ENCODE measurements at places on chromosomes 5 and 9.

GRCh38 chr9:86605303-86605702 is 251.1 kb upstream of the TUT7 start:
- no peak for DNase-seq

- DNase-seq: no peak
These were observed 406.6 kb upstream of the TNC start for GRCh38 chr9:115524453-115525059.

DNA sequence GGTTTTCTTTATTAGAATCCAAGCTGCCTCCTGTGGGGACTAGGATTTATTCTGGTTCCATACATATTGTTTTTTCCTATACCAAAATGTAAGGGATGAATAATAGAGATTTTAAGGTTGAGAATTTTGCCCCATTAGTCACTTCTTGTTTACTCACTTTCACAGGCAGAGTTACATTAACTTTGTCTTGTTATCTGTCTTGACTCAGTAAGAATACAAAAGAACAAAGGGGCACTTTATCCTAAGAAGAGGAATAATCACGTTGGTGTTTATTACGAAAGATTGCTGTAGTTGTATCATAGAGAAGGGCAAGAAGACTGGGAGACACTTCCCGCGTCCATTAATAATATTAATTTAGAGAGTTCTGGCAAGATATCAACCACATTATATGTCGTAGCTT is 599.7 kb upstream of the FTMT start:
- DNase-seq: no peak

DNA sequence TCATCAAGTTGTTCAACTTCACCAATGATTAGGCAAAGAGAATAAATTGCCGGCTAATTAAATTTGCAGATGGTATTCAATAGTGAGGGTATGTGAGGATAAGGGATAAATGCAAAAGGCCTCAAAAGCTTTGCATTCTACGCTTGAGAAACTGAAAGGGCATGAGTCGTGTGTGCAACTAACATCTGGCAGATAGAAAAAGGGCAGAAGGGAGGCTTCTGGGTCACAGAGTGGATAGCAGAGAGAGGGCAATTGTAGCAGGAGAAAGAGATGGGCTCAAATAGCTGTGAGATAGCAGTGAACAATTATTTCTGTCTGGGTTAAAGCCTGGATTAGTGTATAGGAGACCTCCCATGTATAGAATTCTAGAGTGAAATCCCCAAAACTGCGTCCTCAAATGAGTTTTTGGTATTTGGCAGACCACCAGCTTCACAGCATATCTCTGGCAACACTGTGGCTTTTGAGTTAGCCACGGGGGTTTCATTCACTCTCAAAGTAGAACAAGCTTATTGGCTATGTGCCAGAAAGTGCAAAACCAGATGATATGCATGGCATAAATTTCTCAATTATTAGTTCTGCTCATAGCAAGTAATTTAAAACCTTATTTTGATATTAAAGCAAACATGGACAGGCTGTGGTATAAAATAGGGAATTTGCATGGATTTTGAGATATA is 586.3 kb downstream of the BRINP1 start:
- DNase-seq: no peak

GRCh38 chr5:10218658-10219057 is 31.0 kb downstream of the ATPSCKMT start:
- DNase-seq: no peak

DNA sequence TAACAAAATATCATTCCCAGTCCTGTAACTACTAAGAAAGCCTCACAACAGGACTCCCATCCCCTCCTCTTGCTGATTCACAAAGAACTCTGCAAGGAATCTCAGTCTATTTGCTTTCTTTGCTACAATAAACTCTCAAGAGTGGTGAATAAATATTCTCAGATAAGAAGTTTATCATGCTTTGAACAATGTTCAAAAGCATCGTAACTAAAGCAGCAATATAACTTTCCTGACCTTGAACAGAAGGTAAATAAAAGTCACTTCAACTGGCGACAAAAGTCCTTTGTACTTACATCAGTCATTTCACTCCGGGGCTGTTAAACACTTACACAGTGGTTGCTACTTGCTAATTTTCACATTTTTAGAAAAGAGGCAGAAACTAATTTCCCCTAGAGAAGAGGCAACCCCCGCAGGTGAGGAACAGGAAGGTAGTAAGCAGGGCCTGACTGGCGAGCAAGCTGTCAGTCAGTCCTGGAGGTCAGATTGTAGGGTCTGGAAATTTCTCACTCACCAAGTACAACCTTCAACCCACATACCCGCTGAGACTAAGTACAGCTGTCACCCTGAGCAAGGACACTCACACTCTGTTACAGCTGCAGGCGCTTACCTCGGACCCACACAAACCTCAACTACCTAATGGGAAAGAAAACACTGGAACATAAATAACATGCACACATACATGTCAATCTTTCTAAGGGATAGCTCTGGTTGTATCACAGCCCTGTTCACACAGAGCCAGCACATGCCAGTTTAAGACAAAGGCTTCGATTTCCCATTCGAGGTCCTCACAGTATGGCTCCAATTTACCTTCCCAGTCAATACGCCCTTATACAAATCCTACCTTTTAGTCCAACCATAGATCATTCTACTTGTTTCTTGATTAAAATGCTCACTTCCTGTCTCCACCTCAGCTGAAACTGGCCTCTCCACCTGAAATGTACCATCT is 104.6 kb upstream of the RETREG1 start:
- DNase-seq: no peak

GRCh38 chr5:170039830-170040229 is 59.5 kb upstream of the INSYN2B start:
- no peak for DNase-seq

- no peak for DNase-seq
These were observed 483.9 kb upstream of the KLF4 start for GRCh38 chr9:107973451-107973850.

DNA sequence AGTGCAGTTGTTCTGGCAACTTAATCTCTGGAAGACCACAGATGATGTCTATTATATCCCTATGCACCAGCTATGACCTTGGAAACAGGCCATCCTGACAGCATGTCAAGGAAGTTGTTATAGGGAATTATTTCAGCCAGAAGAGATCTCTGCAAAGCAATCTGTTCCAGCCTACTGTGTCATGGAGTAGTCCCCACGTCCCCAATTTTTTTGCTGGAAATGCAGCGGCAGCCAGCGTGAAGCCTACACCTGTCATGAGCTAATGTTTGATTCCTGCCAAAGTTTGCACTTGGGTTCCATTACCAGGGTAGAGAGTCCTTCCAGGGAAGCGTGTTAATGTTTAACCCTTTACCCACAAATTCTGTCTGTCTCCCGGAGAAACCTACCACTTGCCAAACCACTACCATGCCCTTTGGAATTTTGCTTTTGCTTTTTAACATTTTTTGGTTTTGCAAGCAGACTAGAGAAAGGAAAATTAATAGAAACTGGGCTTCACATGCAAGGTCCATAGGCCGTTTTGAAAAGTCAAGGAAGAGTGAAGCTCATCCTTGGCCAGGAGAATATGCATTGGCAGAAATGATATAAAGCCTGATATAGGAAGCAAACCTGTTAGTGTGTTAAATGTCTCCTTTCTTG is 174.9 kb upstream of the SPRY4 start:
- no peak for DNase-seq

DNA sequence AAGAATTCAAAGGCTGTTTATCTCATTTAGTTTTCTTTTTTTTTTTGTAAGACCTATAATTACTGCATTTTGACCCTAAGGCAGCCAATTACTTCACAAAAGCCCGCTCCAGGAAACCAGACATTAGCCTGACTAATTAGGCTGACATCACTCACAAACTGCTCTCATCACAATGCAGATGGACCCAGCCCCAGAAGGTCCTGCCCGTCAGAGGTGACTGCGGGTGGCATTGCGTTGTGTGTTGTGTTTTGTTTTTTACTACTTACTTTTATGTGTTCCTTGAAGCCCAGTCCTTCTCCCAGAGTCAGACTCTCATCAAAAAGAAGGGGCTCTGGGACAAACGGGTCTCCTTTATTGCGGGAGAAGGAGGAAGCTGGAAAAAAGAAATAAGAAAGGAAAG is 172.2 kb downstream of the HSD17B3 start:
- DNase-seq: no peak

DNA sequence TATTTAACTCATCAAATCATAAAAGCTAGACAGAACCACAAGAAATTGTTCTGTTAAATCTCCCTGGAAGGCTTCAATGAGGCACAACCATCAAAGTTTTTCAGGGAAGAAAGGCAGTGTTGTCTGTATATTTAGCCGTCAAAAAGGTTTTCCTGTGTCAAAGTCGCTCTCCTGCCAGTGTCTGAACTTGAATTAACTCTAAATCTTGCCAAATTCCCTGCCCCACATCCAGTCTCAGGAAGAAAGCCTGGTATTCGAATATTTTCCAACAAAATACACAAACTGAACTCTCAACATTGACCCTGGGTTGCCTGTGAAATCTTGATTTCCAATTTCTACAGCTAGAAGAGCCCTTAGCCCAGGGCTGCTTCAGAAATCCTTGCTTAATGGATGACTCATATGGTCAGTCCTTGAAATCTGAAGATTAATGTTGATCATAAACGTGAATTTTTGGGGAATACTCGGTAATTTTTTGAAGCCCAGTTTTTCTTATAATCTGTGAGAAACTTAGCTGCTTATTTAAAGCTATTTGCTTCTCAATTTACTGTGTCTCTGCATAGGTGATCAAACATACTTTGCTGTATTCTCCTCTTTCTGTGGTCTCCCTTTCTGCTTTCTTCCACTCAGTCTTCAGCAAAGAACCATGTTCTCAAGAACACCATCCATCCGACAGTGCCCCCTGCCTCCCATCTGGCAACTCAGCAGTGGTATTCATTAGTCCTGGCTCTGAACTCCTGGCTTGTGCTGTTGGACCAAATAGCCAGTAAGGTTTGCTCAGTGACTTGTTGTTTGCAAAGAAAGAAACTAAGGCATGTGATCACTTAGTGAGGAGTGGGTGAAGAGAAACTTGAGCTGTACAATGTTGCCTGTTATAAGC is 58.9 kb downstream of the NREP start:
- no peak for DNase-seq

GRCh38 chr9:69171049-69171448 is 3.0 kb upstream of the TJP2 start:
- DNase-seq: no peak

GRCh38 chr5:88889189-88890069 is 6.4 kb upstream of the MEF2C start:
- no peak for DNase-seq

GRCh38 chr5:154840435-154841272 is 9.7 kb downstream of the FAXDC2 start:
- no peak for DNase-seq

- DNase-seq: no peak
These were observed 1612.1 kb upstream of the WWC1 start for GRCh38 chr5:166679331-166679730.

DNA sequence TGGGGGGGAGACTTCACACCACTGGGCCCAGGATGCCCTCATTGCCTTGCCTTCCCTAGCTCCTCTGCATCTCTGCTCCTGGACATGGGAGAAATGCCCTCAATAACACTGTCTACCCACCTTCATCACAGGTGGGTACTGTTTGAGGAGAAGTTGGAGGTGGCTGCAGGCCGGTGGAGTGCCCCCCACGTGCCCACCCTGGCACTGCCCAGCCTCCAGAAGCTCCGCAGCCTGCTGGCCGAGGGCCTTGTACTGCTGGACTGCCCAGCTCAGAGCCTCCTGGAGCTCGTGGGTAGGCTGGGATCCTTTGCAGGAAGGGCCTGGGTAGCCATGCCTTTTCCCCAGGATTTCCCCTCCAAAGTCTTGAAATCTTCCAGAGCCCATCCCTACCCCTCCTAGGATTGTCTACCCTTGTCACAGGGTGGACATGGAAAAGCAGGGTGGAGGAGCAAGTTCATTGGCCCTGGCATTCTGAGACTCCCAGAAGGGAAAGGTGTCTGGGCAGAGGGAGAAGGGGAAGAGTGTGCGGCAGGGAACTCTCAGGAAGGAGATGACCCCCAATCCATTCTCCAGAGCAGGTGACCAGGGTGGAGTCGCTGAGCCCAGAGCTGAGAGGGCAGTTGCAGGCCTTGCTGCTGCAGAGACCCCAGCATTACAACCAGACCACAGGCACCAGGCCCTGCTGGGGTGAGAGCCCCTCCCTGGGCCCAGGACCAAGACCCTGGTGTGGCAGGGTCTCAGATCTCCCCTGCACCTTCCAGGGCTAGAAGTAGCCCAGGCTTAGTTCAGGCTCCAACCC is 886 bp downstream of the SLC4A9 start:
- no peak for DNase-seq

- DNase-seq: no peak
These were observed 27.3 kb downstream of the AFAP1L1 start for GRCh38 chr5:149298842-149299404.

DNA sequence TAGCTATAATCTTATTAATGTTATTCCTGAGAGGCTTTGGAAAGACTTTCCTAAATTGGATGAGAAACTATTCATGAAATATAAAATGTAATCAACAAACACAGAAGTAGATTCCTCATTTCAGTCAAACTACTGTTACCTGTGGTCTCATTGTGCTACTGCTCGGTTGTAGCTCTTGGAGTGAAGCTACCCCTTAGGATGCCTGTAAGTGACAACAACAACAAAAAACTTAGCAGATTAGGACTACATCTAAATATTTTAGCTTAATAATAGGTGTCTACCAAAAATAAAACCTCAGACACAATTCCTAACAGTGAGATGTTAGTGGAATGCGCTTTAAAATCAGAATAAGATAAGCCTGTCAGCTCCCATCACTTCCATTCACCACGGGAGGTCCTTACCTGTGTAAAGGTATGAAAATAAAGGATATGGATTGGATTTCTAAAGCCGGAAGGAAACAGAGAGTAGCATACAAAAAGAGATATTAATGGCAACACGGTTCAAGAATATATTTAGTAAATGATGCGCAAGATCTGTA is 369.2 kb downstream of the OSTF1 start:
- no peak for DNase-seq

DNA sequence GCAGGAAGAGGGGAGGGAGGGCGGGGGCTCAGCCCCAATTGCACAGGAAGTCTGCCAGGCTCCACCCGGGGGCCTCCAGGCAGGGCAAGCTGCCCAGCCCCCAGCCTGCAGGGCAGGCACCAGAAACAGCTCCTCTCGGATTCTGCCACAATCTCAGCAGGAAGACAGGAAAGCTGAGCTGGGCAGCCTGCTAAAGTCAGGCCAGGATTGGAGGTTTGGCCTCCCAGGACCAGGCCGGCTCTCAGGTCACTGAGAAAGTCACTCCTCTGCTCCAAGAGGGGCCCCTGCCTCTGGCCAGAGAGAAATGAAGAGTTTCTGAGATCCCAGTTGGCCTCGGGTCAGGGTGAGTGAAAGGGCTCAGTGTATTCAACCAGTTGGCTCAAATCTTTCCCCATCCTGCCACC is 54.6 kb upstream of the STXBP1 start:
- no peak for DNase-seq

DNA sequence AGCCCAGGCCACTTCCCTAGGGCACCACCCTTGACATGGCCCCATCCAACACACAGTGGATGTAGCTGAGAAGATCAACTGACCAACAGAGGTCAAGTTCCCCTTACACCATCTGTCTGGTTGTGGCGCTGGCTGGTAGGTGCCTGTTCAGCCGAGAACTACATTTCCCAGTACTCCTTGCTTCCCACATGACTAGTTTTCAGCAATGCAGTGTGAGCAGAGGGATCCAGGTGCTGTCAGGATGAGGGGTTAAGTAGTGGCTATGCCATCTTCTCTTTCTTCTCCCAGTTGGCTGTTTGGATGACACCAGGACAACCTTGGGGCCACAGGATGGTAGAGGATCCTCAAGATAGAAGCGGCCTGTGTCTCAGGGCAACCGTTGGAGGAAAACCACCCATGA is 48.6 kb upstream of the SH3PXD2B start:
- no peak for DNase-seq

GRCh38 chr9:124110307-124110915 is 98.8 kb downstream of the LHX2 start:
- no peak for DNase-seq

- no peak for DNase-seq
These were observed 298.6 kb downstream of the AGTPBP1 start for GRCh38 chr9:85443190-85443598.

GRCh38 chr9:114291064-114291474 is 31.8 kb upstream of the ORM1 start:
- DNase-seq: peak; percentile 0
